ENCODE measurements at places on chromosomes 2 and 18.
A peak's percentile ranks its signal among the peaks of the same experiment; 100 is the strongest.

- DNase-seq = no peak
Measured at GRCh38 chr2:54660752-54661151, 62.7 kb upstream of the EML6 start.

GRCh38 chr18:35948080-35948479 is 24.4 kb upstream of the RMP24 start:
- DNase-seq = no peak

DNA sequence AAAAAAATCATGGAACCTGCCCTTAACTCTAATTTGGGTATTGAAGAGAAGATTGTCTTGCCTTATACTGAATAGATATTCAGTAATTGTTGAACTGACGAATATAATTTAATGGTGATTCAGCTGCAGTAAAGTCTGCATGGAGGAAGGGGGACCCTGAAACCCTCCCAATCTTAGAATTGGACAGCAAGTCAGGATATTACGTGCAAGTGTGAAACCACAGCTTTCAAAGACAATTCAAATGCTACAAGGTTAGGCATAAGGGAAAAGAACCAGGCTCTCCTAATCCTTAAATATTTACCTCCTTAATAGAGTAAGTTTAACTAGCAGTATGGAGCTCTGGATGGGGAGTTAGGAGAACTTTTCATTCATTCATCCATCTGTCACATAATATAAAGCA is 226.9 kb upstream of the TNP1 start:
- no peak for DNase-seq

GRCh38 chr2:6917761-6918421 is 679 bp downstream of the RNF144A start:
- DNase-seq = no peak

GRCh38 chr2:71702971-71703898 is 249.9 kb downstream of the DYSF start:
- DNase-seq = no peak

- DNase-seq = no peak
Measured at GRCh38 chr2:238382381-238382781, 44.3 kb upstream of the ASB1 start.

DNA sequence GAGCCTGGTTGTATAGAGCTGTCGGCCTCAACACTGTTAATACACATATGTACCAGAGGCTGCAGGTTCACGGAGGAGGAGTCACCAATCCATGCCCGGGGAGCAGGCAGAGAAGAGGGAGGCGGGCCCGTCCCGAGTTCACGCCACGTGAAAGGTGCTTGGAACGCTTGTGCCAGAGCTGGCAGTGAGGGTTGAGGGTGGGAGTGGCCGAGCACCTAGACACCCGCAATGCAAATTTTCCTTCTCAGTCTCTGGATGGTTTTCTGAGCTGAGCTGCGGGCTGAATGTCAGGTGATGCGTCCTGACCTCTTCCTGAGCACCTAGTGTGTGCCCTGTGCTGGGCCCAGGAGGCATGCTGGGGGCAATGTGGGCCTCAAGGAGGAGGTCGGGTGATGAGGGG is 52.2 kb downstream of the ODC1 start:
- DNase-seq = no peak

- no peak for DNase-seq
Measured at GRCh38 chr2:107374249-107374648, 452.4 kb upstream of the RGPD4 start.

DNA sequence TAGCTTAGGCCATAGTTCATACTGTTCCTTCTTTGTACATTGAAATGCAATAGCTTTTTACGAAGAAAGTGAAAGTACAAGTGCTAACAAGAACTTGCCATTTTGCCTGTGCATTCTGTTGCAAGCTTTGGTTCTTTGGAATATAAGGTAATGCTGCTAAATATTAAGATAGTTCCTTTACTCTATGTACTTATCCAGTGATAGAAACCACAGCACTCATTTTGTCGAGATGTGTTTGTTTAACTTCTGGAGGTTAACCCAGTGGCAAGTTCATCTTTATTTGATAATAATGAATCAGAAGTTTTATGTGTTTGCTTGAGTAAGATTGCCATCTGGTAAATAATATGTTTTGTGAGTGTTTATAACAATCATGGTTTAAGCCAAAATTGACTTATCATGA is 373.1 kb upstream of the FANCL start:
- no peak for DNase-seq

GRCh38 chr18:79598633-79599175 is 80.9 kb upstream of the CTDP1 start:
- no peak for DNase-seq

DNA sequence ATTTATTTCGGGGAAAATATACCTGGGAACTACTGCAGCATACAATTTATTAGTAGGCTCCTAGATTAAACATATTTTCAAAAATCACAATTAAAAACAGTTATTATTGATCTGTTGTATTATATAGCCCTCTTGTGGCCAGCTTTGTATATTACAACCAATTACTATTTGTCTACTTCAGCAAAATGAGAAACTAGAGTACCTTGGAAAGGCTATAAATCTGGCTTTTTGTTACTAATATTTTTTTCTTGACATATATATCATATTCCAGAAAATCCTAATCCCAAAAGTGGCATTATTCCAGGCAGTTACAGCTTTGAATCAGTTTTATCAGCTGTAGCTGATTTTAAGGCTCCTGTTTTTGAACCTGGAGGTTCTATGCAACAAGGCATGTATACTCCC is 101.2 kb downstream of the UBR3 start:
- no peak for DNase-seq

GRCh38 chr18:77405096-77405495 is 155.4 kb downstream of the GALR1 start:
- no peak for DNase-seq

DNA sequence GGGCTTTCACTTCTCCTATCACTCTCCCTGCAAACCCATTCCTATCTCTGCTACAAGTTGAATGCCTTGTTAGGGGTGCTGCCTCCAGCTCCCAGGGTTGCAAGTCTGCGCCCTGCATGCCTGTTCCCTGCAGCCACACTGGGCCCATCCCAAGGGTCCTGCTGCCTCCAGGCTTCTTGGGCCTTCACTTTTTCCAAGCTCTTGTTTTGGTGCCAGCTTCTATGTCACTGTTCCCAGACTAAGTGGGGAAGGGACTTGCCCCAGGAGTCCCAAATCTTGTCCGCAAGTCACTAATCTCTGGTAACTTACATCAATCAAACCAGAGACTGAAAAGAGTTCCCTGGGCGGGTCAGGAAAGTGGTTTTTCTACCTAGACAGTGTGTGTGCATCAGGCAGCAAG is 65.4 kb downstream of the ZCCHC2 start:
- no peak for DNase-seq

GRCh38 chr2:219425238-219426067 is 7.3 kb downstream of the DES start:
- DNase-seq = no peak

GRCh38 chr2:84946204-84947009 is 24.6 kb upstream of the KCMF1 start:
- no peak for DNase-seq

DNA sequence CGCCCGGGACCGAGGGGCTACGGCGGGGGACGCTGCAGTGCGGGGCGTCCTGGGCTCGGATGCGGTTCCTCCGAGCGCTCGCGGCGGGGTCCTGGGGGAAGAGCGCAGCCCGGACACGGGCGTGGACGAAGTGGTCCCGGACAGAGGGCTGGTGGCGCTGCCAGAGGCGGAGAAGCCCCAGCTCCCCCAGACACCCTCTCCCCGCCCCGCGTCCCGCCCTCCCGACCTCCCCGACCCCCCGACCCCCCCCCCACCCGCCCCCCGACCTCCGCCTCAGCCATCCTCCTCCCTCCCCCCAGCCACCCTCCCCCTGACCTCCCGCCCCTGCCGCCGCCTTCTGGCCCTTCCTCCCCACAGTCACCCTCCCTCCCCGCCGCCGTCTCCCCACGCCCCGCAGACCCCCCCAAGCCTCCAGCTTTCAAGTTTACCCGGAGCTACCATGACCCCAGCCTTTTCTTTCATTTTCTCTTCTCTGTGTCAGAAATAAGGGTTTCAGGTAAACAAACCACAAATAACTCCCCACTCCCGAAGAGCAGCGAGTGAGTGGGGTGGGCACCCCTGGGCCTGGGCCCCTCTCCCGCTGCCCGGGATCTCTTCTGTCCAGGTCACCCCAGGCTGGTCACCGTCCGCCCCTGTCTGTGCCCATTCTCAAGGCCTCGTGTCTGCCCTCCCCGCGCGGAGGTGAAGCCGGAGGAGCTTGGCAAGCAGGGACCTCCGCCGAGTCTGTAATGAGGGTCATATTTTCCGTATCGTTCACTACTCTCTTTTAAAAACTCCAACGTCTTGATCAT is 5.1 kb downstream of the NFATC1 start:
- no peak for DNase-seq

- no peak for DNase-seq
Measured at GRCh38 chr18:10565835-10566234, 40.0 kb downstream of the NAPG start.

- DNase-seq = peak; percentile 28
Measured at GRCh38 chr2:228657807-228658402, 476.4 kb upstream of the SPHKAP start.

DNA sequence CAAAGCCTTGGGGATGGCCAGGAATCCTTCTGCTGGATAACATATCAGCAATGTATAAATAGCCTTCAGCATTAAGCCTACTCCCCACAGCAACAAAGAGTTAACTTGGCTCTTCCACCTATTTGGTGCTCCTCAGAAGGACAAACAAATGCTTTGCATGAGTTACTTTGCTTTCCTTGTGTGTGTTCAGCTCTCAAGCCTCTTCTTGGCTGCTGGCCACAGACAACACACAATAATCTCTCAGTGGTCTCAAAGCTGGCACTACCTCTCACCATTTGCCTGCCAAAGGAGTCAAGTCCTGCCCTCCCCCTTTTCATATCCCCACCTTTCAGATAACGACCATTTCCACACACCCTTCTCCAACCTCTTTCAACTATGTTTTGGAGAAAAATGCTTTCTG is 17.5 kb downstream of the FTCDNL1 start:
- no peak for DNase-seq

DNA sequence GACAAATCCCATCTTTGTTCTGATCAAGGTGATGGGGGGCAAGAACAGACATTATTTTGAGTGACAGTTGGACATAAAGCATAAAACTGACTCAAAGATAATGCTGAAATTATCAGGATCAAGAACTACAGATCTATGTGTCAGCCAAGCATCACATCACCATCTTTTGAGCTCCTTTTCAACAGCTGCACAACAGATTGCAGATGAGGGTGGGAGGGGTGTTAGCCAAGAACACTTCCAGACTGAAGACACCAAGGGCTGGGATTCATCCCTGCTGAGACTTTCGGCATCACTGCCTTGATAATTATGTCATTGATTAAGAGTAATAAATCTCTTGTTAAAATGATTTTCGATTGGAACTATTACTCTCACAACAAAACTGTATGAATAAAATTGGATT is 191.5 kb upstream of the NETO1 start:
- no peak for DNase-seq

- no peak for DNase-seq
Measured at GRCh38 chr2:132871831-132872230, 201.8 kb upstream of the LYPD1 start.

DNA sequence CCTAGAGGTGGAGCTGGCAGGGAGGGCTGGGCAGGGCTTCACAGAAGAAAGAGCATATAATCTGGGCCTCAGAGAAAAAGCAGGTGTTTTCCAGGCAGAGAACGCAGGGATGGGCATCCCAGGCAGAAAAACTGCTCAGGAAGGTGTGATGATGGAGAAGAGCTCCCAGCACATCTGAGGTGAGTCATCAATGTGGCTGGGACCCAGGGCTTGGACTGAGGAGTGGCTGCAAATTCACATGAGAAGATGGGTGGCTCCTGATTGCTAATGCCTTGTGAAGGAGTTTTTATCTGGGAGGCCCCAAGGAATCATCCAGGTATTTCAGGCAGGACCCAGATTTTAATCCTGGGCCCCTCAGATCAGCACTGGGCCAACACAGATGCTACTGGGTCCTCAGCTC is 10.2 kb downstream of the IL1F10 start:
- no peak for DNase-seq

DNA sequence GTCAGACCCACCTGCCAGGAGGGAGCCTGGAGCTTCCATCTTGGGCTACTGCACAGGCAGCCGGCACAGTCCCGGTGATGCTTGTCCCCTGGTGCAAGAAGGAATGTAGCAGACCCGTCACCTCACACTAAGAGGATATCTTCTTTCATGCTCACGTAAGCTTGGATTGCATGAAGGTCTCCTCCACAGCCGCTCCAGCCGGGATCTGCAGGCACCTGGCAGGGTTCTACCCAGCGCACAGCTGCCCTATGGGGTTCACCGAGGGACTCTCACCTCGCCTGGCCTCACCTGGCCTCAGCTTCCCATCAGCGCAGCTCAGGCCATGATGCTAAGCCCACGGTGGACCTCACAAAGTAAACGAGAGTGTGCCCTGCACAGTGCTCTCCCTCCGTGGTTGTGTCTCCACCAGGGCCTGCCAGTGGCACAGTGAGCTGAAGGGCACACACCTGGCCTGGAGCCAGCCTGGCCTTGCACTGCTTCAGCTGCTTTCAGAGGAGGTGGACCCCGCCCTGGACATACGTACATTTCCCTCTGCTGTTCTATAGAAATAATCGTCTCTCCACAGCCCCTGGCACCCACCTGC is 239.1 kb downstream of the SEPTIN10 start:
- DNase-seq = no peak

GRCh38 chr2:232237464-232237863 is 141.1 kb upstream of the ALPP start:
- no peak for DNase-seq

- DNase-seq = no peak
Measured at GRCh38 chr2:54925022-54925421, 125.2 kb downstream of the RTN4 start.

- DNase-seq = no peak
Measured at GRCh38 chr2:198756166-198756565, 701.6 kb downstream of the SATB2 start.

DNA sequence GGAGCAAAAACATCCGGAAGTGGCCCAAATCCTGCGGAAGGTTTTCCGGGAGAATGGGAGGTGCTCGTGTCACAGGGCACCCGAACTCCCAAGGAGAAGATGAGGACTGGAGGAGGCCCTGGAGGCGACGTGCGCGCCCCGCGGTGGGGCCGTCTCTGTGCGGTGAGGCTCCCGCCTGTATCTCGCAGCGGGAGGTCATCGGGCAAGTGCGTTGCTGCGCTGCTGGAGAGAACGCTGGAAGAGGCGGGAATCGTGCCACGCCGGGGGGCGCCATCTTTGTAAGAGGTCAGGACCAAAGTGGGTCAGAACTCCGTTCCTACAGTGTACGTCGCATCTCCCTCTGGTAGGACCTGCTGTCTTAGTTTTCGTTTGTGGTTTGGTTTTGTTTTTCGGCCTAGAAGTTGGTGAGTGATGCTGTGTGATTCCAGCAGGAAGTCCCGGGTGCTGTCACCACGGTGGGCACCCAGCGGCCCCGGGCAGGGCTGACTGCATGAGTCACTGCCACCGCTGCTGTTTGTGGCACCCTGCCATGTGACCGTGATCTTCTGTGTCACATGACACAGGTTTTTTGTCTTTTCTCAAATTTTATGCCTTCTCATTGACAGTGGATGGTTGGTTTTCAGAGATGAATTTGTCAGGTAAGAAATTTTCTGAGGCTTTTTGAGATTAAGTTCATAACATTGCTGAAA is 21.5 kb upstream of the ATP9B start:
- no peak for DNase-seq

Measured in renal cortex interstitium (tissue), 15 donors.